Peyer's patch (tissue), 4 donors: ENCODE measurements at places on chromosomes 11 and 22. TPM values are rescaled to one million over a fixed set of nuclear protein-coding genes. Genes with fewer than 3 reads are reported as not detected.

- H3K36me3 ChIP-seq: no peaks in the 10 kb centered on the region
- H3K4me3 ChIP-seq: no peak overlapping the region
- no peaks in the 10 kb centered on the region for H3K27me3 ChIP-seq
- H3K27ac ChIP-seq: no peak overlapping the region
- no peaks in the 10 kb centered on the region for H3K4me1 ChIP-seq
Measured at GRCh38 chr11:87031433-87032170, 6.1 kb upstream of the TMEM135 start.

- no peak overlapping the region for H3K27ac ChIP-seq
- DNase-seq: no peak
- no peaks in the 10 kb centered on the region for H3K36me3 ChIP-seq
- H3K27me3 ChIP-seq: no peaks in the 10 kb centered on the region
Measured at GRCh38 chr11:99419991-99420390, 399.2 kb downstream of the CNTN5 start.

GRCh38 chr11:37286890-37287289, 688.9 kb upstream of the RAG2 start:
- no peak overlapping the region for H3K4me3 ChIP-seq
- H3K27ac ChIP-seq: no peak overlapping the region
- H3K27me3 ChIP-seq: no peaks in the 10 kb centered on the region
- H3K4me1 ChIP-seq: no peaks in the 10 kb centered on the region

DNA sequence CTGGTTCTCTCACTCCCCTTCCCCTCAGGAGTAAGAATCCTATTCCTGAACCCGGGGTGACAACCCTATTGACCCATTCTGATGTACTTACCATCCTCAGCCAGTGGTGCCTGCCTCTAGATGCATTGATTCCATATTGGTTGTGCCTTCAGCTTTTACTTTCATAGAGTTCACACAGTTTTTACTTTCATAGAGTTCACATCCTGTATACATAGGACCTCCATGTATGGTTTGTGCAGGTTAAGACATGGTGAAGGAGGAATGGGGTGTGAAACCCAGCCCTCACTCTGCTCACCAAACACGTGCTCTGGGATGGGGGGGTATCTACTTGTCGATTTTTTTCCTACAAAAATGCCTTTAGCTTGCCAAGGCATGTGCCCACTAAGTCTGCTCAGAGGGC, 105.6 kb upstream of the TBCEL start:
- no peak for DNase-seq
- H3K27me3 ChIP-seq: no peaks in the 10 kb centered on the region
- no peak overlapping the region for H3K4me3 ChIP-seq
- H3K27ac ChIP-seq: no peak overlapping the region
- no peaks in the 10 kb centered on the region for H3K36me3 ChIP-seq

DNA sequence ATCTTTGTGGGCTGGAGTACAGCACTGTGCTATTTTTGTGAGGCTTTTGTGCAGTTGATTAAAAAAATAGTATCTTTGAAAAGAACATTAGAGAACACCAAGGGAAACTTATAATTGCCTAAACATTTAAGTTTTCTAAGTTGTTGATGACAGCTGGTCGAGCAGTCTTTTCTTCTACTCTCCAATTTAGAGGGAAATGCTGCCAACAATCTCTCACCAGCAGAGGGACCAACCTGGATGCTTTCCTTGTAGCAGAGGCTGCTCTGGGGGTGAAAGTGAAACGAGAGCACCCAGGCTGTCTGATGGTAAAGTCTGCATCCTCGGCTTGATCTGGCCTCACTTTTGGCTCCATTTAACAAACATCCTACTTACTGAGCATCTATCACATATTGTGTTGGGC, 1286.5 kb upstream of the TENM4 start:
- no peak overlapping the region for H3K4me3 ChIP-seq
- no peaks in the 10 kb centered on the region for H3K27me3 ChIP-seq
- H3K4me1 ChIP-seq: no peaks in the 10 kb centered on the region
- H3K36me3 ChIP-seq: no peaks in the 10 kb centered on the region
- DNase-seq: peak; percentile 46

- peak; percentile 76 for DNase-seq
- no peaks in the 10 kb centered on the region for H3K27me3 ChIP-seq
- H3K36me3 ChIP-seq: peaks cover 27% of the 10 kb centered on the region
- H3K4me1 ChIP-seq: no peaks in the 10 kb centered on the region
Measured at GRCh38 chr11:59187587-59187986, 15.7 kb downstream of the DTX4 start.

- H3K27me3 ChIP-seq: no peaks in the 10 kb centered on the region
- no peak for DNase-seq
- no peak overlapping the region for H3K4me3 ChIP-seq
- H3K4me1 ChIP-seq: peaks cover 4% of the 10 kb centered on the region
- H3K27ac ChIP-seq: no peak overlapping the region
Measured at GRCh38 chr22:28768701-28769393, 3.6 kb upstream of the CCDC117 start.

GRCh38 chr11:16611401-16611921, 127.0 kb upstream of the C11orf58 start:
- H3K27ac ChIP-seq: no peak overlapping the region
- H3K36me3 ChIP-seq: no peaks in the 10 kb centered on the region
- peaks cover 13% of the 10 kb centered on the region for H3K27me3 ChIP-seq

DNA sequence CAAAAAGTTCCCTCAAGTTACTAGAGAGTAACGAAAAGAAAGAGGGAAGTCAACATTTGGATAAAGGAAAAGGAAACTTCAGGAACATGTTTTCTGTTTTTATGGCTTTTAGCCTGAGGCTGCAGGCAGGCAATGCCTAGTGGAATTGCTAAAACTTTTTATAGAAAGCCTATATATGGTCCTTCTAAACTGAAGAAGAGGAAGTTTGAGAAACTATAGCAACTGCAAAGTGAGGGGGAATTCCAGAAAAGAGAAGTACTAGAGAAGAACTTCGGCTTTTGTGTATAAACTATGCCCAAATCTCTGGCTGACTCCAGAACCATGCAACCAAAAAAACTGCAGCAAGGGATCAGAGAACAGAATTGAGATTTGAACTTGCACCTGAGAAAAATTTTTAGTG, 74.3 kb upstream of the ARHGAP42 start:
- H3K4me3 ChIP-seq: no peak overlapping the region
- no peak for DNase-seq
- no peaks in the 10 kb centered on the region for H3K4me1 ChIP-seq
- H3K27ac ChIP-seq: no peak overlapping the region
- no peaks in the 10 kb centered on the region for H3K36me3 ChIP-seq
- no peaks in the 10 kb centered on the region for H3K27me3 ChIP-seq

- H3K4me1 ChIP-seq: no peaks in the 10 kb centered on the region
- no peak overlapping the region for H3K4me3 ChIP-seq
- DNase-seq: no peak
- no peaks in the 10 kb centered on the region for H3K27me3 ChIP-seq
- H3K36me3 ChIP-seq: no peaks in the 10 kb centered on the region
Measured at GRCh38 chr11:95595973-95596489, 193.6 kb downstream of the FAM76B start.

SPTBN2 gene
- 1.7 TPM for total RNA-seq

ZP1 gene
- total RNA-seq: 2.1 TPM
